ENCODE measurements at places on chromosomes 4 and X. TPM values are rescaled to one million over a fixed set of nuclear protein-coding genes. Genes with fewer than 3 reads are reported as not detected.

Gene SLIT2
- total RNA-seq: 12.1 TPM

Gene RPGR
- total RNA-seq: 3.8 TPM

Gene CCKAR
- not detected for total RNA-seq

Gene MAOB
- total RNA-seq: 126 TPM

Gene IQSEC2
- 11.6 TPM for total RNA-seq

Gene CPLX1
- total RNA-seq: 3.1 TPM

Gene NAAA
- total RNA-seq: 9.1 TPM

Gene STK26
- total RNA-seq: 1.1 TPM

Gene TMEM35A
- total RNA-seq: 0.16 TPM

Gene PRDM5
- 7.4 TPM for total RNA-seq

Gene FGD1
- 6.4 TPM for total RNA-seq

Gene GUCY1B1
- 32.6 TPM for total RNA-seq

Gene C4orf50
- not detected for total RNA-seq

Gene YY2
- total RNA-seq: 0.46 TPM

Gene SPIN4
- 1.1 TPM for total RNA-seq

Gene RAB39B
- 0.22 TPM for total RNA-seq

Gene TMSB15A
- 0.62 TPM for total RNA-seq

Gene SOWAHD
- 0.41 TPM for total RNA-seq

Gene CFI
- 11.5 TPM for total RNA-seq

Gene DUSP9
- total RNA-seq: 0.19 TPM

Gene THAP6
- total RNA-seq: 20.8 TPM

Gene RBM46
- not detected for total RNA-seq

Gene HSPA4L
- 6.2 TPM for total RNA-seq

Gene STX18
- 17.0 TPM for total RNA-seq

Gene GIMD1
- not detected for total RNA-seq

Gene PDLIM5
- 1,145 TPM for total RNA-seq

Gene VSIG4
- 65.1 TPM for total RNA-seq

Gene TRIML2
- total RNA-seq: not detected

Gene VSIG1
- total RNA-seq: not detected

Gene TRPC5OS
- total RNA-seq: not detected

Gene HDX
- 0.87 TPM for total RNA-seq

Gene SLC2A9
- 9.6 TPM for total RNA-seq

Gene SPATA4
- not detected for total RNA-seq

Gene CDKL2
- total RNA-seq: 0.11 TPM

Gene GAGE12F
- not detected for total RNA-seq

Gene GAGE1
- total RNA-seq: not detected

Gene STPG2
- total RNA-seq: 0.43 TPM

Gene RAB41
- not detected for total RNA-seq

Gene RIPPLY1
- total RNA-seq: not detected

Gene HSFX3
- not detected for total RNA-seq

Gene SSX4
- total RNA-seq: not detected

Gene F8
- 53.7 TPM for total RNA-seq

Gene BEX1
- 0.38 TPM for total RNA-seq

Gene CYTL1
- 0.81 TPM for total RNA-seq

Gene FOXR2
- total RNA-seq: not detected

Gene TRPC3
- total RNA-seq: 0.14 TPM

Gene HSD17B13
- 0.22 TPM for total RNA-seq

Gene TLR1
- 4.3 TPM for total RNA-seq

Gene FAM236A
- not detected for total RNA-seq

All from Right ventricle myocardium inferior (tissue), 1 donor.